ENCODE measurements at places on chromosomes 7 and 10.
A peak's percentile ranks its signal among the peaks of the same experiment; 100 is the strongest.

DNA sequence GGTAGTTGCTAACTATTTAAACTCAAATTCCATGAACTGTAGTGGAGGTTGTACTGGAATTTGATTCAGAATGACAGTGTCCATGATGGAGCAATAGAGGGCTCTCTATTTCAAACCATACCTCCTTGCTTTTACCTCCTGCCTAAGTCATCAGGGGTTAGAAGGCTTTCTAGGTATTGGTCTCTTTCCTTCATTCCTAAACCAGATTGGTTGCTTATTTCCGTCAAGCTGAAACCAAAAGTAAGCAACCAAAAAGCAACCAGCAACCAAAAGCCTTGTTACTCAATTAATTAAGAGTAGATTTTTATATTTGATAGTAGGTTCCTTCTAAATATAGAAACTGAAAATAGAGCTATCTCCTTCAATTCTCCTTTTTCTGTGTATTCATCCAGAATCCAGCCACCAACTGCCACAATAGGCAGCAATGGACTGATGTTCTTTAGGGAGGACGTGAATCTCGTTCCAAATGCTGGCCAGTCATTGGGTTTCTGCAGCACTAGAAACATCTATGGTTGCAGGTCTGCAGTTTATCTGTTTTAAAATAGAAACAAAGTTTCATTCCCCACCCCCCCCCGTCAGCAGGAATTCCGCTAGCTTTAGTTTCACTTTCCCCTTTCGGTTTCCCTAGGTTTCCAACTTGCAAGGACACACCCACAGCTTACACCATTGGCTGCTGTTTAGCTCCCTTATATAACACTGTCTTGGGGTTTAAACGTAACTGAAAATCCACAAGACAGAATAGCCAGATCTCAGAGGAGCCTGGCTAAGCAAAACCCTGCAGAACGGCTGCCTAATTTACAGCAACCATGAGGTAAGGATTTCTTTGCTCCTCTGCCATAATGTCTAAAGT, at the start of gene IFIT1:
Gene IFIT1, plus strand, starts transcription at position 717 of the 850 bp plus-strand sequence. Its CDS starts 90 bp downstream, at position 807.
- peak; percentile 88 for DNase-seq

- DNase-seq: no peak
These were observed 63.0 kb downstream of the CUL1 start for GRCh38 chr7:148761499-148762278.

DNA sequence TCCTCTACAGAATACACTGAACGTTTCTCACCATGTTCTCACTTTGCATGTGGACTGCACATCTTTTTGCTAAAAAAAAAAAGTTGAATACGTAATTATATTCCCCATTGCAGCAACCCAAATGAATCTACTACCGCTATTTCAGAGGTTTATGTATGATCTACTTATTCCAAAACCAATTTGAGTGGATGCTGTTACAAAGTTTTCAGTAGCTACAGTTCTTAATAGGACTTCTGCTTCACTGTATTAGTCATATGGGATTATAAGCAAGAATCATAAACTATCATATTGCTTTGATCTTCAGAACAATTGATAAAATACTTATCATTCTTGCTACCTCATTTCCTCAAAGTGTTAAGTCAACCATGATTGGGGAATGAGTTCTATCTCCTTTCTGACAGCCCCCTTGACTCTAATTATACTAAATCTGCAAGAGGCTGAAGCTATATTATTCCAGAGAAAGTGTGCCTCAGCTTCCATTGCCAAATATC, 257.0 kb downstream of the PARD3 start:
- no peak for DNase-seq

DNA sequence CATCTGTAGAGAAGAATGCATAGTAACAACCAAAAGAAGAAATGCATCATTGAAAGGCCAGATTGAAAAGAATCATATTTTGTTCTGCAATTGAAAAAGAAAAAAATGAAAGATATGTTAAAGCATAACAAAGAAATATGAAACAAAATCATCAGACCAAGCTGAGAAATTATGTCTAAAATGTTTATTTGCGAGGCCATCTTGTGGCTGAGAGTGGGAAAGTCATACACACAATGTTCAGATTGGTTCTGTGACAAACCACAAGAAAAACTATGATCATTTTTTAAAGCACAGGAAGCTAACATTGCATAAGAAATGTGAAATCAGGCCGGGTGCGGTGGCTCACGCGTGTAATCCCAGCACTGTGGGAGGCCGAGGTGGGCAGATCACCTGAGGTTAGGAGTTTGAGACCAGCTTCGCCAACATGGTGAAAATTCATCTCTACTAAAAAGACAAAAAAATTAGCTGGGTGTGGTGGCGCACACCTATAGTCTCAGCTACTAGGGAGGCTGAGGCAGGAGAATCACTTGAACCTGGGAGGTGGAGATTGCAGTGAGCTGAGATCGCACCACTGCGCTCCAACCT, 36.6 kb downstream of the ABCB5 start:
- DNase-seq: peak; percentile 14

- no peak for DNase-seq
These were observed 116.0 kb upstream of the FZD8 start for GRCh38 chr10:35758076-35758475.

DNA sequence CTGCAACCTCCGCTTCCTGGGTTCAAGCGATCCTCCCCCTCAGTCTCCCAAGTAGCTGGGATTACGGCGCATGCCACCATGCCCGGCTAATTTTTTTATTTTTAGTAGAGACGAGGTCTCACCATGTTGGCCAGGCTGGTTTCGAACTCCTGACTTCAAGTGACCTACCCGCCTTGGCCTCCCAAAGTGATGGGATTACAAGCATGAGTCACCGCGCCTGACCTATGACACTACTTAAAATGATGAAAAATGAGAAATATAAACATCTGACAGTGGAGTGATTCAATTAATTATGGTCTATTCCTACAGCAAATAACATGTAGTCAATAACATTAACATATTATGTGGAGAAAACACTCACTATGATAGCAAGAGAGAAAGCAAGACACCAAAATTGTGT, 2.2 kb downstream of the BRAT1 start:
- DNase-seq: no peak

DNA sequence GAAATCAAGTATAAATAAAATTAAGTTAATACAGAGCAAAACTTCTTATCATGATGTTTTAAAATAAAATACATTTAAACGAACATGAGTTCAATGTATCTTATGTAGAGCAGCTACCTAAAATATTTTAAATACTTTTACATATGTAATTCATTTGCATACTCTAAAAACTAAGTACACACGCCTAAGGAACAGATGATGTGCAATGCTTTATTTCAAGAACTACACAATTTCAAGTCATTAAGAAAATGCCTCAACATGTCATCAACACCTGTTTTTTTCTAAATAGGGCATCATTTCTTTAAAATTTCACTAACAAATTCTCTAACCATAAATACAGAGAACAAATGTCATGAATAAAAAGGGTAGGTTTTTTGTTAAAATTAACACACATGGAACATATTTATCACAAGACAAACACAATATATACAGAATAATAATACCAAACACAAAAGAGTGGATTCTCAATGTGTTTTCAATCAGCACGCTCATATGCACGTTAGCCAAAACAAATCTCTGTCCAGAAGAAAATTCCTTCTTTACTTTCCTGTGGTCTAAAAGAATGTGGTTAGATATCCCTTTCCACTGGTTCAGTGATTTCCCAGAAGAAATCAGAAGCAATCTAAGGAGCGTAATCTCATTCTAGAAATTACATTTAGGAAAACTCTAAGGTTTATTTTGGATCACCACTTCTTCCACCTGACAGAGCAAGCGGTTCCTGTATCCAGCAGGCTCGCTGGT, 73.0 kb upstream of the PFKP start:
- peak; percentile 83 for DNase-seq

- DNase-seq: no peak
These were observed 7.2 kb downstream of the ANTXRL start for GRCh38 chr10:46293832-46294640.

- no peak for DNase-seq
These were observed 213.8 kb upstream of the ZNF804B start for GRCh38 chr7:88545663-88546062.

GRCh38 chr10:18719811-18720210, 60.6 kb downstream of the ARL5B start:
- DNase-seq: peak; percentile 21

DNA sequence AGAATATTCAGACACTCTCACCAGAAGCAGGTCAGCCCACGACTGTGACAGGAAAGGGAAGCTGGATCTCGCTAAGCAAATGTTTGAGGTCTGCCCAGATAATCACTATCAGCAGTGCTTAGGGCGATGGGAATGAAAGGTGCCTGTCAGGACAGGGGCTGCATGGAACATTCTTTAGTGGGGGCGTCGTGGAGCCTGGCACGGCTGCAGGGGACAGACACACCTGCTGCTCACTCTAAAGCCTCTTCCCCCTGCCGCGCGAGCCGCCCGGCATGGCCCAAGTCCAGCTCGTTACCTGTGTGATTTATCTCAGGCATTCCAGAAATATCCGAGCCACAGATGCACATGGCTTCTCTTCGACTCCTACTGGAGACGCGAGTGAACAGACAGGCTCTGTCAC, 235.5 kb downstream of the GLRX3 start:
- no peak for DNase-seq

- no peak for DNase-seq
These were observed 39.2 kb upstream of the TES start for GRCh38 chr7:116171094-116171493.

DNA sequence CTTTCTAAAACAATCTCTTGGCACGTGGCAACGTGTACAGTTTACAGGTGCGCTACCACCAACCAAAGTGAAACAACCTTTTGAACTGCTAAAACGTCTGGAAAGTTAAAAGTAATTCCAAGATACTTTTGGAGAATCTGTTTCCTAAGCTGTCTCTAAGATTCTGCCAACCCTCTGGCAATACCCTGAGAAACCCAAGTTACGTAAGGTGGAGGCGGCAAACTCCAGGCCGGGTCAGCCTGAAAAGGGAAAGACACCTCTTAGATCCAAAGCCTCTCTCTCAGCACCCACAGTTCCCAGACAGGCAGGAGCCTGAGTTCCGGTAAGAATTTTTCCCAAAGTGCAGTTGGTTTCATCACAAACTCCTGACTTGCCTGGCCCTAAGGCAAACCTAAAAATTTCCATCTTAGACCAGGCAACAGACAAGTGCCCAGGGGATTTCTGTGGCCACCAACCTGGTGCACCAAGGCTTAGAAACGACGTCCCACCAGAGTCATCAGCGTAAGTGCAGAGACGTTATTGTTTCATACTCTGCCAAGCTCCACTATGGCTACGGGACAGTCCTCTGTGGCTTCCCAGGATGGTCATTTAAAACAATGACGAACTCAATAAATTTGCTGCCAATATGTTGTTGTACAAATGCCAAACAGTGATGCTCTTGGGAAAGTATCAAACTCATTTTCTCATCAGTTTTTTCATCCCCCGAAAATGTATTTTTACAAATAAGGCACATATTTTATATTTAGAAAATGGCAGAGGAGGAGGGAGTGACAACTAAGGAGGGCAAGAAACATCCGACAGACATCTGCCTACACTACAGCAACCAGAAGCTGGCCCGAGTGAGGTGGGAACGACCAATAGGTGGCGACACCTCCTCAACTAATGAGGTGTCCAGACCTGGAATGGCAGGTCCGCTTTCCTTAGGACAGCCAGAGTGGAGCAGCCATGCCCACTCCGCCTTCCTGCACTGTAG, 205.8 kb upstream of the FRMD4A start:
- DNase-seq: peak; percentile 59

- DNase-seq: peak; percentile 70
These were observed 128.4 kb downstream of the ABCA13 start for GRCh38 chr7:48299580-48300169.

GRCh38 chr7:27144781-27145164, 1.3 kb upstream of the HOXA5 start:
- no peak for DNase-seq

DNA sequence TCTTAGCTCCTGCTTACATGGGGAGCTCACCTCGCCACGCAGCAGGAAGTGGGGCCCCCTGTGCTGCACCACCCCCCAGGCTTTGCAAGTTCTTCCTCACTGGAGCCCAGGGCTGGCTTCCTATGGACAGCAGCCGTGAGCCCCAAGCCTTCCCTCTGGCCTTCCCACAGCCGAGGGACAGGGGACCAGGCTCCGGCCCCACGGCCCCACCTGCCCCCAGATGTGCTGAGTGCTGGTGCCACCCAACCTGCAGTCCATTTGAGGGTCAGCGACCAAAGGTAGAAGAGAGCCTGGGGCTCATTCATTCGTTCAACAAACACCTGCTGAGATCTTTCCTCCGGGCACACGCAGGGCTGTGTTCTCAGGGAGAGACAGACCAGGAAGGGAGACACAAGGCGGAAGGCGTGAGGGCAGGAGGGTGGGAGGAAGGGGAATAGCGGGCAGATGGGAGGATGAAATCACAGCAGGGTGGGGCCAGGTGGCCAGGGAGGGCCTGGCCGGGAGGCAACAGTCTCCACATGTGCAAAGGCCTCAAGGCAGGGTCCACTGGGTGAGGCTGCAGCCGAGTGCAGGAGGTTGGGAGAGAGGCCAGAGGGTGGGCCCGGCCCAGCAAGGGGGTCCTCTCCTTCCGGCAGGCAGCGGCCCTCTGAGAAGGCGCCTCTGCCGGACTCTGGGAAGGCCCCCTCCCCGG, 100.1 kb downstream of the FOXL3 start:
- DNase-seq: no peak

- DNase-seq: no peak
These were observed 382.8 kb downstream of the SDK1 start for GRCh38 chr7:3683546-3684539.

- DNase-seq: no peak
These were observed 41.8 kb downstream of the COL17A1 start for GRCh38 chr10:104043854-104044253.

DNA sequence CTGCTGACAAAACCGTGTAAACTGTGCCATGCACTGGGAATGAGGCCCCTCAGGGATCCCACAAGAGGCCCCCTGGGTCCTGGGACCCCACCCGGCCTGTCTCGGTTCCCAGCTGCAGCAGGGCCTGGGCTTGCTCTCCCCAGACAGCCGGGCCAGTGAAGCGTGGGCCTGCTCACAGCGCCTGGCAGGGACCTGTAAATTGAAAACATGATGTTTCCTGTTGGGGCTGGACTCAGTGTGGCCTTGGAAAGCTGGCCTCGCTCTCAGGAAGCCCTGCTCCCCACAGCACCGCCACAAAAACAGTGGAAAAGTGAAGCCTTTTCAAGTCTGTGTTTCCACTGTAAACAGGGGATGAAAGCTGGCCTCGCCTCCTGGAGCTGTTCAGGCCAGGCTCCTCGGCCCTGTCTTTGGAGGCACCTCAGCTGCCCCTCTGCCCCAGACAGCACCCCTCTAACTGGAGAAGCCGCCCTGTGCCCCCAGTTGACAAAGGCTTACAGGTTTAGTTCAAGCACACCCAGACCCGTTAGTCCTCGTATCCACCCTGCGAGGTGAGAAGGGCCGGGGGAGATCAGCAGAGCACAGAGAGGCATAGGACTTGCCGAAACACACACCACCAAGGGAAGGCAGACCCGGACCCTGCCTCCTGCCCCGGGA, 108.3 kb downstream of the ZMIZ1 start:
- DNase-seq: peak; percentile 35

GRCh38 chr10:132875435-132875834, 66.9 kb downstream of the CFAP46 start:
- no peak for DNase-seq

- DNase-seq: peak; percentile 54
These were observed 1340.9 kb downstream of the XPNPEP1 start for GRCh38 chr10:108582387-108582786.

DNA sequence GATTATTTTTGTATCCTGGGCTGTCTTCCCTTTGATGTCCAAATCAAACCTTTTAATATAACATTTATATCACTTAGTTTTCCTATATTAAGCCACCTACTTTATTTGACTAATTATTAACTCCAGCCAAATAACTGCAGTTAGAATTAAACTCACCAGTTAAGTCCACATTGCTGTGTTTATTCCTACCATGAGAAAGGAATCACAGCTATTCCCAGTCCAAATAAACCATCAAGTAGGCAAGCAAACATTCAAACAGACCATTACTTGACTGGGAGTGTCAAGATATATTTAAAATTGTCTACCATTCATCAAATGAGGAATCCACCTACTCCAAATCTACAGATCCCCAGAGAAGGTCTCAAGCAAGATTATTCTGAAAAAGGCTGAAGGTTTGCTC, 22.4 kb downstream of the PDE1C start:
- no peak for DNase-seq
